ENCODE measurements at places on chromosomes 1 and 21. TPM values are rescaled to one million over a fixed set of nuclear protein-coding genes. Genes with fewer than 3 reads are reported as not detected.
A peak's percentile ranks its signal among the peaks of the same experiment; 100 is the strongest.

Gene PLA2G2C
- 0.43 TPM for total RNA-seq

Gene SLC44A5
- total RNA-seq: not detected

Gene OR11L1
- not detected for total RNA-seq

Gene RLF
- 20.1 TPM for total RNA-seq

Gene TGFBR3
- 4.2 TPM for total RNA-seq

Gene FH
- total RNA-seq: 80.2 TPM

Gene AGMAT
- 18.1 TPM for total RNA-seq

Gene LRRC8B
- 41.5 TPM for total RNA-seq

Gene MAD2L2
- total RNA-seq: 71.5 TPM

Gene OR14K1
- not detected for total RNA-seq

Gene SLC9C2
- not detected for total RNA-seq

Gene S100B
- total RNA-seq: not detected

GRCh38 chr1:205983925-205984725, 19.1 kb downstream of the RAB7B start:
- DNase-seq: peak; percentile 66

DNA sequence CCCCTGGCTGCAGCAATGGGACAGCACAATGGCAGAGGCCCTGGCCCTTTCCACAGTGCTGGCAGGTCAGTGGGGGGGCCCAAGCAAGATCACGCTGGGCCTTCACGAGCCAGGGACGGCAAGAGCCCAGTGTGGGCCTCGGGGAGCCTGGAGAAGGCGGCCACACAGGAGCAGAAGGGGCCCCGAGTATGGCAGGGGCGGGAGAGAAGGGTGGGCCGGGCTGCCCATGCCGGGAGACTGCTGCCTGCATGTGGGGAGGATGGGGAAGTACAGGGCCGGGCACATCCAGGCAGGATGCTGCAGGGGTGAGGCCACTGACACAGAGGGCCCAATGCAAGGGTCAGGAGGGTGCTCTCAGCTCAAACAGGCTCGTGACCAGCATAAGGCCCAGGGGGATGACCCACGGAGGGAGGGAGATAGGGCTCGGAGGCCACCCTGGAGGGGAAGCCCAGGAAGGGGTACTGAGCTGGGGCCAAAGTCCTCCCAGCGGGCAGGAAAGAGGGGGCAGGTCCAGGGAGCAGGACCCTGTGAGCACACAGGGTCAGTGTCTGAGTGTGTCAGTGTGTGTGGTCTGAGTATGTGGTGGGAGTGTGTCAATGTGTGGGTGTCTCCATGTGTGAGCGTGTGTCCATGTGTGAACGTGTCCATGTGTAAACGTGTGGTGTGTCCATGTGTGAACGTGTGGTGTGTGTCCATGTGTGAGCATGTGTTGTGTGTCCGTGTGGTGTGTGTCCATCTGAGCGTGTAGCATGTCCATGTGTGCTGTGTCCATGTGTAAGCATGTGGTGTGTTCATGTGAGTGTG, 13.1 kb downstream of the SLC19A1 start:
- no peak for DNase-seq

DNA sequence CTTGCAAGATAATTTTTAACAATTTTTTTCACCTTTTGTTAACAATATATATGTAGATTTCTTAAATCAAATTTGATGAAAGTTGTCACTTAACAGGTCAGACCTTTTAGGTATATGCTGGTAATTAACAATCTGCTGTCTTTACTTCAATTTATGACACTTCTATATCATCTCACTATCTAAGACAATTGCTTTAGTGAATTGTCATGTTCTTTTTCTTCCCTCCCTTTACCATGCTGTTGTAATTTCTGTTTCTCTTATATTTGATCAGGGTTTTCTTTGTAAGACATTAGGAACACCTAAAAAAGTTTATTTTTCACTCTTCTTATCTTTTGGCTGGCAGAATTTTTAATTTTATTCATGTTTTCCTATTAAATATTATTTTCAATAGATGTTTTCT, 2.0 kb downstream of the IFI16 start:
- no peak for DNase-seq

GRCh38 chr1:117674521-117675400, 68.9 kb downstream of the TENT5C start:
- peak; percentile 67 for DNase-seq

DNA sequence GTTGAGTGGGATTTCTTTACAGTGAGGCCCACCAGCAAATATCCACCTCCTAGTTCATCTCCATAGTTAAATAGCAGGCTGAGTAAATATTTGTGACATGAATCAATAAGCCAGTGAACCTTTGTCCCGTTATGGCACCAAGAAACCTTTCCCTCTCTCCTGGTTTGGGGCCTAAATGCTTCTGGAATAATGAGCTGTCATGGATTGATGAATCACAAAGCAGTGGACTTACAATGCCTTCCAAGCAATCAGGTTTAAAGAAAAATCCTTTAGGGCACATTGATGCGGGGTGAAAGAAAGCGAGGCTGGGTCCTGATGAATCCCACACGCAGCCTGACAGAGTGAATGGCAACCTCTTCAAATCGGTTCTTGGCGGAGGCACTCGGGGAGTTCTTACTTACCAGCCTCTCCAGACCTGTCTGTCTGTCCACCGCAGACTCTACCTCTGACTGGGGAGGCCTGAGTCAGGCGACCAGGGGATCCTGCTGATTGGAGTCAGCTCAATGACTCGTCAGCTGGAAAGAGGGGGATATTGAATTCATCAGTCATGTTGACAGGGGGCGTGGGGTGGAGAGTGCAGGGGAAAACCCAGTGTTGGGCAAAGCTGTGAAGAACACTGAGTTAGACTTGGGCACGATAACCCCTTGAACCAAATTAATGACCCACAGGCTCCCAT, 247.3 kb downstream of the PLPP3 start:
- DNase-seq: no peak

- DNase-seq: peak; percentile 12
Measured at GRCh38 chr1:62435231-62436038, 1.4 kb upstream of the USP1 start.

DNA sequence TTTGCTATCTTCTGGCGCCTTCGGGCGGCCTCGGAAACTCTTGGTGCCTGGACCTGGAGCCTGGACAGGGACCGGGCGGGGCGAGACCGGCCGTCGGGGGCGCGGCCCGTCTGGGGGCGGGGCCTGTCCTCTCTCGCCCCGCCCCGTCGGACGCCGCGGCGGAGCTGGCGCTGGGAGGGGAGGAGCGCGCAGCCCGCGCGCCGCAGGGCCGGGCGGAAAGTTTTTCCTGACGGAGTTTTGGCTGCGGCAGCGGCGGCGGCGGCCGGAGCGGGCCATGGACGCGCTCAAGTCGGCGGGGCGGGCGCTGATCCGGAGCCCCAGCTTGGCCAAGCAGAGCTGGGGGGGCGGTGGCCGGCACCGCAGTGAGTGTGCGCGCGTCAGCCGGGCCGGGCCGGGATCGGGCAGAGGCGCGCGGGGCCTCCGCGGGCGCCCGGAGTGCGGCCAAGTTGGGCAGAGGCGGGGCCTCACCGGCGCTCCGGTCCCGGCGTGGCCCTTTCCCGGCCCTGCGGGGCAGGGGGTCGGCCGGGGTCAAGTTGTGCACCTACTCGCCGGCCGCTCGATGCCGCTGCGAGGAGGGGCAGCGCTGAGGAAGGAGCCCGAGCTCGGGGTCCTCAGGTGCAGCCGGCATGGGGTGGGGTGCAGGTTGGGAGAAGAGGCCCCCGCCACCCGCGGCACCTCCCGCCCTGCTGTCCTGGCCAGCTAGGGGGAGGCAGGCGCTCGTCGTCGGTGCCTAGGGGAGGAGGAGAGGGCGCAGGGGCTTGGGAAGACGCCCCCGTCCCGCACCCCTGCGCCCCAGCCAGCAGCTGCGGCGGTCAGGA, at the start of gene LDLRAP1:
Gene LDLRAP1 (plus strand): TSS at position 182 of the 818 bp plus-strand sequence. CDS start 93 bp downstream, at position 275.
- peak; percentile 78 for DNase-seq

DNA sequence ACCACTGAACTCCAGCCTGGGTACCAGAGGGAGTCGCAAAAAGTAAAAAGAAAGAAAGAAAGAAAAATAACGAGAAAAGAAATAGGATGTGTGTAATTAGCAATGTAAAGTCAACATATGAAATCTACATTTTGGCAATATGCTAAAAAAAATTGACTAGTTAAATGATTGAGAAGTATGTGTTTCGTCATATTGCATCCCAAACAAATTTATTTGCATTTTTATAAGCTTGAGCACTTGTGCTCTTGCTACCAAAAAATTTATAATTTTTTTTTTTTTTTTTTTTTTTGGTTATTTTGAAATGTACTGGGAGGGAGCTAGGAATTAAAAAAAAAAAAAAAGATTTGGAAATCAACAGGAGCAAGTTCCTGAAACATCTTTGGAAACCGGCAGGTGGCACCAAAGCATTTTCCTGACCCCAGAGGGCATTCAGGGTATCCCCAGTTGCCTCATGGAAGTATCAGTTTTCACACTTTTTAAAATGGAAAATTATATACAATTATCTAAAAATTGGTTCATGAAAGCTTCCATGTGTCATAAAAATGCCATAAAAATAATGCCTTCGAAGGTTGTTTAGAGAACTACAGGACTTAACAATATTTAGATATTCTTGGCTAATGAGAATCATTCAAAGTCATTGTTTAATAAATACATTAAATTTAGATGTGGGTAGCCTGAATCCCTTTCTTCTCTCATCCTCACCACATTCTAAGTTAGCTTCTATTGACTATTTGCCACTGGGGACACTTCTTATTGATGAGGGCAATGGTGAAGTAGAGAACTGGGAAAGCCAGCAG, 4.8 kb upstream of the HEATR1 start:
- peak; percentile 53 for DNase-seq

DNA sequence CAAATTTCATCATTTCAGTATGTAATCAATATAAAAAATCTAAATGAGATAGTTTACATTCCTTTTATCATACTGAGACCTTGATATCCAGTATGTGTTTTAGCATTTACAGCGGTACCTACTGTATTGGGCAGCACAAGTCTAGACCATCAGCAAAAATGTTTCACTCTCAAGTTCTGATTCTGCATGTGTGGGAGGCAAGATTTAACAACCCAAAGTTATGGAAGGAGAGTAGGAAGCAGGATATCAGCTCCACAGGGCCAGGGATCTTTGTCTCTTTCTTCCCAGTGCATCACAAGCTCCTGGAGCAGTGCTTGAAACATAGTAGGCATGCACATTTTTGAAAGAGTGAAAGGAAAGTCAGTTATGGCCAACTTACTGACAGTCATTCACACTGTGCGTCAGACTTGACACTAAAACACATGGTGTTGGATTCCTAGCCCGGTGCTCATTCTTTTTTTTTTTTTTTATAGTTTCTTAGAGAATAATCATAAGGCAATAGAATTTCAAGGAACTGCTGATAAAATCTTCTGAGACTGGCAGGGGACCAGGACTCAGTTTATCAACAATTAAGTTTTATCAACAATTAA, 6.1 kb downstream of the TENT5C start:
- DNase-seq: no peak

GRCh38 chr1:54610048-54610447, 13.3 kb downstream of the FAM151A start:
- DNase-seq: no peak

GRCh38 chr1:182217071-182217470, 155.6 kb upstream of the ZNF648 start:
- DNase-seq: no peak

DNA sequence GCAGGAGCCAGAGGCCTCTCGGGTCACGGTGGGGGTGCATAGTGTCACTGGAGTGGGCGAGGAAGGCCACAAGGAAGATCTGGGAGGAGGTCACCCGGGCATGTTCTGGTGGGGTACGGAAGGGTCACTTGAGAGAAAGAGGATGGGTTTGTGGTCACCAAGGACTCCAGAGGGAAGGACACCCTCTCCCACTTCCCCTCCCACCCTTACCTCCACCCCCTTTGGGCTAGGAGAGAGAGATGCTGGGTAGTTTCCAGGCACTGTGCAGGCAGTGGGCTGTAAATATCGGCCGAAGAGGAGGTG, 703 bp downstream of the AMIGO1 start:
- no peak for DNase-seq

All from activated CD4-positive, alpha-beta T cell treated with anti-CD3 and anti-CD28 coated beads for 36 hours (primary cell).